IMR-90 (cell line): ENCODE measurements at places on chromosomes 2 and 18.

GRCh38 chr2:3212984-3213383, 164.6 kb downstream of the EIPR1 start:
- DNase-seq, result no peak

- peak; percentile 43 for DNase-seq
These were observed 26.6 kb upstream of the SPRED2 start for GRCh38 chr2:65458999-65459398.

DNA sequence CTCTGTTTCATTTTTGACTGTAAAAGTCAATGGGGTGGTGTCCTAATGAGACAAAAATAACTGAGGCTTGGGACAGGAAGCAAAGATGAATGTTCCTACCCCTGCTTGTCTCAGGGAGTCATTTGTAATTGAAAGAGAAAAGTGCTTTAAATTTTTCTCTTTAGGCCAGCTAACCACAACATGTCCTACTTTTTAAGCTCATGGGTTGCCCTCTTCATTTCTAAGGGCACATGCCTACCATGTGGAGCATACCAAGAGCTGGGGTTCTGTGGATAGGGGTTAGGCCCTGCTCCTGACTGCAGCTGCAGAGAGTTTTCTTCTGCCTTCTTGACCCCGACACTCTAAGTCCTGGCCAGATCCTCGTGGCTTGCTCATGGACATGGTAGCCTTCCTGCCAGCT, 96.8 kb upstream of the ARL4C start:
- DNase-seq, result peak; percentile 11

DNA sequence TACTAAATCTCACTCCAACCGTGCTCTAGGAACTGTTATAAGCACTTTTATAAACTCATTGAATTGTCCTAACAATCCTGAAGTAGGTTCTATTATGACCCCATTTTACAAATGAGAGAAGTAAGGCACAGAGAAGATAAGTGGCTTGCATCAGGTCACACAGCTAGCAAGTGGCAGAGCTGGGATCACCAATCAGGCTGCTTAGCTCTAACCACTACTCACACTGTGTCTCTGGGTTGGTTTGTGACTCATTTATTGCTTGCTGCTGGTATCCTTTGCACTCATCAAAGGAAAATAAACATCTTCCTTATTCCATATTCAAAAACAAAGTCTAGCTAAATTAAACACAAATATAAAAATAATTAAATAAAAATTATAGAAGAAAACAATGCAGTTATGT, 42.5 kb upstream of the IL1R2 start:
- no peak for DNase-seq

DNA sequence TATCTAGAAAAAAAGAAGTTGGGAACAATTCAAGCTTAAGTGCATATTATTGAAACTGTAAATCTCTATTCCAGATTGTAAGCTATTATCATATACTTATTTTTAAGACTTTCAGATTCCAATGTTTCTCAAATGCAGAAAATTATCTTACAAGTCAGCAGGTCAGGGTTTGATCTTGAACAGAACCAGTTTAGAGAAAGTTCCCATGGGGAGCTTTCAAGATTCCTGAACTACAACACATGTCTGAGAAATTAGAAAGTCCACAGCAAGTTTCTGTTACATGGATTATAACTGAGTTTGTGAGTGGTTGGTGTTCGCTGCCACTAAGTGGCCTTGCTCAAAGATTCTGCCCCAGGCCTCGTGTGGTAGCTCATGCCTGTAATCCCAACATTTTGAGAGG, 31.6 kb upstream of the SP3 start:
- no peak for DNase-seq

DNA sequence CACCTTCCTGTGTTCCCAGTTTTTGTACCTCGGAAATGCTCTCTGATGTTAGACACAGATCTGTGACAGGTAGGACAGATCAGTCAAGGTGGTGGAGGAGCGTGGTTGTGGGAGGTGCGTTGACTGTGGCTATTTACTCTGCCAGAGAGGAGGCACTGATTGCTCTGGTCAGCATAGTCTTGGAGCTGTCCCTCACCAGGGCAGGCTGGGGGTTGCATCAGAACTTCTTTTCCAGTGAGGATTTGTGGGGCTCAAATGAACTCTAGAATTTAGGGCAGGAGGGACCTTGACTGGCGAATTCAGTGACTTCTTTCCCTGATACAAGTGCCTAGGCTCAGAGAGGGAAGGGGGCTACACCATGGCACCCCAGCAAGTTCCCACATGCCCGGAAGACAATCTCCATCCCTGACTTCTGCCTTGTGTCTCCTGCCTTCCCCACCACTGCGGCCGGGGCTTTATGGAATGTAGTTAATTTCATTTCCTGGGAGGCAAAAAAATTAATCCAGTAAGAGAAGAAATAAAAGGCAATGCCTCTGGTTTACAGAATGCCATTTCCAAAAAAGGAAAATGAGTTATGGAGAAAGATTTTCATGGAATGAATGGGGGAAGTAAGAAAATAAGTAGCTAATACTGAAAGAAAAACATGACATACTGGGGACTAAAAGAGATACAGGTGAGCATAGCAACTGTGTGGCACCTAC, 26.1 kb downstream of the NIFK start:
- DNase-seq, result no peak

GRCh38 chr2:135494917-135495316, 36.1 kb downstream of the ZRANB3 start:
- no peak for DNase-seq

DNA sequence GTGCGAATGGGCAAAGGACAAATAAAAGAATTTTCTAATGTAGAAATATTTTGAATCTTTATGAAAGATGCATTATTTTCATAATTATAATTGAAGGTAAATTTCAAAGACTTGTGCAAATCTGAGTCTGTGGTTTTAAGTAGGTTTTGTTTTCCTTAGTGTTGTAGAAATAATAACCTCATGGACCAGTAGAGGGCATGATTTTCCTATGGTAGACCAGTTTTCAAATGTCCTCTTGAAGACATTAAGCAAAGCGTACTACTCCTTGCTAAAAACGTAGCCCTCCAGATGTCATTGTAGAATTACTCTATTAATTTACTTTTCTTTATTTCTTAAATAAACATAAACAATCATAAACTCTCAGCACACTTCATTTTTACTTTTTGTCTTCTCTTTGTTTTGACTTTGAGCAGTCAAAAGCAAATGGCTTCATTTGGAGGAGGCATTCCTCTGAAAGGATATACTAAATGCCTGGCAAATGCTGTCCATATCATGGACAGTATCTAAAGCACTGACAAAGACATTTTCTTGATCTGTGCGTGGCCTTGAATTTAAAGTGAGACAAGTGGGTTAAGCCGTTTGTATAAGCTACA, 85.8 kb upstream of the FAM237A start:
- peak; percentile 58 for DNase-seq

DNA sequence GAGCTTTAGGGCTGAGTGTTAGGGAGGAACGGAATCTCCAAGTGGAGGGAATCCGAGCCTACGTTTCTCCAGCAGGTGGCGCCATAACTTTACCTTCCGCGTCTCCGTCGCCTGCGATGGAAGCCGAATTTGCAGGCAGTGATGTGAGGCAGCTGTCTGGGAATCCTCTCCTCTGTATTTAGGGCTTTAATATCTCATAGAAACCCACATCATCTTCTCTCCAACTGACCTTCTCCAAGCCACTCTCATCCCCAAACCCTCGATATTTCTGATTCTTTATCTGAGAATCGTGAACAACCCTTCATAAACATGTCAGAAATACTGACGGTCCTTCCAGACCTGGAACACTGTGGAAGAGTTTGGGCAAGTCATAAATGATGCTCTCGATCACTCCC, 27.5 kb downstream of the SIX2 start:
- DNase-seq, result peak; percentile 73

GRCh38 chr18:72436401-72436800, 107.7 kb downstream of the CBLN2 start:
- no peak for DNase-seq

- DNase-seq, result peak; percentile 64
These were observed 171.9 kb downstream of the FMNL2 start for GRCh38 chr2:152506843-152507242.

GRCh38 chr2:219160186-219161017, at the start of gene NHEJ1:
TSS of gene NHEJ1 (minus strand) at chr2:219160815. CDS start at chr2:219158362, 2,453 bp downstream.
- peak; percentile 89 for DNase-seq

GRCh38 chr18:61662726-61663125, 230.1 kb downstream of the RNF152 start:
- DNase-seq, result no peak

GRCh38 chr2:60509066-60509465, 44.4 kb downstream of the BCL11A start:
- no peak for DNase-seq

DNA sequence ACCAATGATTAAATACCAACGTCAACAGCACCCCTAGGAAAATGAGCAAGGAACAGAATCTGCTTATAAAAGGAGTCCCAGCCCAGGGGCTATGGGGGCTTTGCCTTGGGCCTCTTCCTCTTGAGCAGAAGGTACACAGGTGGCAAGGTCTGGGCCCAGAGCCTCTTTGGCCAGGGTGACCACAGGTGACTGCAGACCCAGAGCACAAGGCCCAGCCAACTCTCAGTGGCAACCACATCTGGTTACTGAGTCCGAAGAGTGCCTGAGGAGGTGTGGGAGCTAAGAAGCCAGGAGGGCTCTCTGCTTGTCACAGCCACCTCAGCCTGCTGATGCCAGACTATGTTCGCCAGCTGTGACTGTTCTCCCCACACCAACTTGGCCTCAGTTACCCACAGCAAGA, 34.3 kb upstream of the CHN1 start:
- DNase-seq, result no peak
